ENCODE measurements at places on chromosomes 5 and 9.

- no peak for DNase-seq
These were observed 375.0 kb upstream of the RGMB start for GRCh38 chr5:98398465-98398864.

GRCh38 chr5:100904259-100904861, 1.3 kb upstream of the ST8SIA4 start:
- peak; percentile 52 for DNase-seq

- no peak for DNase-seq
These were observed 30.0 kb downstream of the ZNF366 start for GRCh38 chr5:72477176-72477575.

DNA sequence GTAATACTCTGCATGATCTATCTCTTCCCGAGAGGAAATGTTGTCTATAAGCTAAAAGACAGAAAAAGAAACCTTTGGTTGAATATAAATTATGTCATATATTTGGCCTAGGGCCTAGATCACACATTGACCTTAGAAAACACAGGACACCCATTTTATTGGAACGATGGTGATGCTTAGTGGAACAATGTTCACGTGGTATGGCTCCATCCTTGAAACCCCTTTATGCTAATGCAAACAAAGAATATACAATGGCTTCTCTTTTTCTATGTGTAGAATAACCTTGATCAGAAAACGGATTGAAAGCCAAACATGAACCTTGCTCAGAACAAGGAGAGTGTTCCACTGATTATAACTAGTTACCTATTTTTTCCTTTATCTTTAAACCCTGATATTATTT, 24.5 kb downstream of the MRPS27 start:
- no peak for DNase-seq

DNA sequence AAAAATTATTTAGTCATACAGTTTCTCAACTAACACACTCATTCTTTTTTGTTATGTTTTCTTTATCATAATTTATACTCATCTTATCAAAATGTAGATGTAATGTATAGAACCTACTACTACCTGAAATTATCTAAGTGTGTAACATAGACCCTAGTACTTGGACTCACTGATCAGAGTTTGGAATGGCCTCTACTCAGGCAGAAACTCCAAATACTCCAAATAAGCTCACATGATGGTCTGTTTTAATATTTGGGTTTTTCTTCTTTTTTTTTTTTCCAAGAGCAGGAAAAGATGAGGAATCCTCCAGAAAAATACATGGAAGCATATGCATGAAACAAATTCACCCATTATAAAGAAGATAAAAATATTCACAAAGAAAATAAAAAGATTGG, 126.3 kb downstream of the PDE4D start:
- no peak for DNase-seq

DNA sequence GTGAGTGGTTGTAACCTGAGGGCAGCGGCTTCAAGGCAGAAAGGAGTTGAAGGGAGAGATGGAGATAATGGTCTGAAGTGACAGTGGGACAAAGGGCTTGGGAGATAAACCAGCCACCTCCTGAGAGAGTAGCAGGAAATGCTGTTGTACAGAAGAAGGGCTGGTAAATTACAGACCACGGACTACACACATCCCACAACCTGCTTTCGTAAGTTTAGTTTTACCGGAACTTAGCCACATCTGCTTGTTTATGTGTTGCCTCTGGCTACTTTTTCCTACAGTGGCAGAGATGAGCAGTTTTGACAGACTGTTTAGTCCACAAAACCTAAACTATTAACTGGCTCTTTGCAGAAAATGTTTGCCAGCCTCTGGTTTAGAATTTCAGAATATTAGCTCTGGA, 269.5 kb downstream of the ARHGEF28 start:
- no peak for DNase-seq

Measured in erythroblast (primary cell).